DMS153 (cell line): ENCODE measurements at places on chromosomes 3 and 15.

DNA sequence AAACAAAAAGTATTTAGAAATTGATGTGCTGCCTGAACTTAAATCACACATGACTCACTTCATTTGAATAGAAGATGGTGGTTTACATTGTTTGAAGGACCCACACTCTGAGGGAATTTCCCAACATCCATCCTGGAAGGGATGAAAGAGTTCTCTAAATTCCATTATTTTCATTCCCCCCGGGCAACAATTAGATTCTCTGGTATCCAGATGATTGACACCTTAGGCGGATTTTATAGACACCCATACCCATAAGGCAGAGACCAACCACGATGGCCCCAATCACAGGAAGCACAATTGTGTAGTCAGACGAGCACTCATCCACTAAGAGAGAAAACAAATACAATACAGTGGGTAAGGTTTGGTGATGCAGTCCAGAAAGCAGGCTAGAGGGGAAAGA lies 24.6 kb upstream of the MCCC1 start:
- DNase-seq: no peak

- no peak for DNase-seq
Measured at GRCh38 chr15:82909080-82909815, 43.3 kb downstream of the HOMER2 start.

DNA sequence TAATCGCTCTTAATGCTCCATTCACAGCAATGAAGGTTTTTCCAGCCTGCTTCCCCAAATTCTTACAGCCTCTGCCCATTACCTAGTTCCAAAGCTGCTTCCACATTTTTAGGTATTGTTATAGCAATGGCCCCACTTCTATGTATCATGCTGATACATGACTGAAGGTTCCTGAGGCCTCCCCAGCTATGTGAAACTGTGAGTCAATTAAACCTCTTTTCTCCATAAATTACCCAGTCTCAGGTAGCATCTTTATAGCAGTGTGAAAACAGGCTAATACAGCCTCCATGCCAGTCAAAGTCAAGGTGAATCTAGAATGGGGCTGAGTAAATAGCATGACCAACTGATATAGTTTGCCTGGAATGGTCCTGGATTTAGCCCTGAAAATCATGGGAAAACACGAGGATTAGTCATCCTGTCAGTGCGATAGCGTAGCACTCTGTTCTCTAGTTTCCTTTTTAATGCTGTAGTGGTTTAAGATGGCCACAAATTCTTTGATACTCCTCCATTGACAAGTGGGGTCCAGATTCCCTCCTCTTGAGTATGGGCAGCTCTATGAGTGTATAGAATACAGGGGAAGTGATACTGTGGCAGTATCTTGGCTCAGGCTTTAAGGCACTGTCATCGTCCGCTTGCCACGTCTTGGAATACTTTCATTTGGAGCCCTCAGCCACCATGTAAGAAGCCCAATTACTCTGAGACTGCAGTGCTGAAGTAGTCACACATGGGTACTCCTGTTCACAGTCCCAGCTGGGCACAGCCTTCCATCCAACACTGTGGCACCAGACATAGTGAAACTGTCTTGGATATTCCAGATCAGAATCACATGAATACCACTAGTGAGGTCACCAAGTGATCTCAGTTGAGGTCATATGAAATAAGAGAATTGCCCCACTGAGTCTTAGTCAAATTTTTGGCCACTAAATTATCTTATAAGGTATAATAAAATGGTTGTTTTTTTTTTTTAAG lies 94.0 kb upstream of the PLCL2 start:
- no peak for DNase-seq

DNA sequence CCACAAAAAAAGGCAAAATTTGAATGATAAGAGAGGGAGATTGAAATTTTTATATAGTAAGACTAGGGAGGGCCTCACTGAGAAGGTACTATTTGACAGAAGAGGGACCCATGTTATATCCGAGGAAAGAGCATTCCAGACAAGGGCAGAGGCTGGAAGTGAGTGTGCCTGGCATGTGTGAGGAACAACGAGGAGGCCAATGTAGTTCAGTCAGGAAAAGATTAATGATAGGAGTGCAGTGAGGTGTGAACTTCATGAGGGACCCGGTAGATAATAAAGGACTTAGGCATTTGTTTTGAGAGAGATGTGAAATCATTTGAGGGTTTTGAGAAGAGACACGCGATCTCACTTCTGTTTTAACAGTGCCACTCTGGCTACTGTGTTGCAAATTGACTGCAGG lies 36.3 kb downstream of the ASTE1 start:
- no peak for DNase-seq

DNA sequence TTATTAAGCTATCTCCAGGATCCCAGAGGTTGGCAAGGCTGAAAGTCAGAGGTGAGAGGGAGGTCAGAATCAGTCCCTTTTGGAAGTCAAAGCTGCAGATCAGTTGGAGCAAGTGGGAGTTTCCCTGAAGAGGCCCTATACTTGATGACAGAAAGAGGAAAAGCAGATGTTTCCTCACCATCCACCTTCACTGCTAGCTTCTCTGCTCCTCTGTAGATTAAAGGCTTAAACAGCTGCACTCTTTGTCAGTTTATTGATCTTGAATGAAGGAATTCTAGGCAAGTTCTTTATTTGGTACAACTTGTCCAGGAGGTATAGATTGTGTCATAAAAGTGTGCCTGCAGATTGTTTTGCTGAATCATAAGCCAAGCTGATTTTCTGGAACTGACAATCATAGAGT lies 408.2 kb upstream of the TGFBR2 start:
- DNase-seq: no peak

- DNase-seq: no peak
Measured at GRCh38 chr3:47424434-47425382, 43.9 kb downstream of the PTPN23 start.

GRCh38 chr3:46029953-46030543 lies 2.8 kb upstream of the XCR1 start:
- DNase-seq: no peak

GRCh38 chr3:114953800-114954199 lies 193.3 kb downstream of the ZBTB20 start:
- no peak for DNase-seq

DNA sequence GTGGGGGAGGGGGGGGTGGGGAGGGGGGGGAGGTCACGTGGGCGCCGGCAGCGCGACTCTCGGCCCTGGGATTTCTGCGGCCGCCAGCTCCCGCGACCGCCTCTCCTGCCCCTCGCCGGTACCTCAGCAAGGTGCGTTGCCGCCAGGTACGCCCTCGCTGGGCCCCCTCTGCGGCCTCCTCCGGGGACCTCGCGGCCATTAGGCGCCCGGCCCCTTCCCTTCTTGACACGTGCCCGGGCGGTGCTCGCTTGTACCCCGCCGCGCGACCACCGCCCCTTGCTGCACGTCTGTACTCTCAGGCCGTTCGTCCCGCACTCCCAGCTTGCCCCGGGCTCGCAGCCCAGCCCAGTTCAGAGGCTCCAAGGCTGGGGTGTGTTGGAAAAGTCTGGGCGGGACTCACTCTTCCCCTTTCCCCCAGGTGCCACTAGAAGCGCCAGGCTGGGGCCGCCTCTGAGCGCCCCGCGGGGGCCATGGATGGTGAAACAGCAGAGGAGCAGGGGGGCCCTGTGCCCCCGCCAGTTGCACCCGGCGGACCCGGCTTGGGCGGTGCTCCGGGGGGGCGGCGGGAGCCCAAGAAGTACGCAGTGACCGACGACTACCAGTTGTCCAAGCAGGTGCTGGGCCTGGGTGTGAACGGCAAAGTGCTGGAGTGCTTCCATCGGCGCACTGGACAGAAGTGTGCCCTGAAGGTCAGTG lies at the start of gene MAPKAPK3:
MAPKAPK3 (plus strand) TSS at position 56 of the 696 bp plus-strand sequence; CDS start at position 471, 415 bp downstream.
- no peak for DNase-seq

GRCh38 chr3:183203670-183204069 lies 41.1 kb upstream of the LAMP3 start:
- no peak for DNase-seq

DNA sequence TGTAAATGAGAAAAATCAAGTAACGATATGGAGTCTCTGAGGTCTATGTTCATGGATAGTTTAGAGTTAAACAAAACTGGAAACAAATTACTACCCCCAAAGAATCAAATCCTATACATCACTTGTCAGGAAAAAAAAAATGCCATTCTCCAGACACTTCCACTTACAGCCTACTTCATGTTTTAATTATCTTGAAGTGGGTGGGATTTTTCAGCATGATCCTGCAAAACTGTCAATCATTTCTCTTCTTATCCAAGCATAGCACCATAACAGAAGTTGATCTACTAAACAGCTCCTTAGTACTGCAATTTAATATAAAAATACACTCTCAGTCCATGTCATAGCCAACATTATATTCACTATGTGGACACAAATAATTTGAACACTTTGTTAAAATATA lies 833.9 kb downstream of the TUSC7 start:
- DNase-seq: no peak

DNA sequence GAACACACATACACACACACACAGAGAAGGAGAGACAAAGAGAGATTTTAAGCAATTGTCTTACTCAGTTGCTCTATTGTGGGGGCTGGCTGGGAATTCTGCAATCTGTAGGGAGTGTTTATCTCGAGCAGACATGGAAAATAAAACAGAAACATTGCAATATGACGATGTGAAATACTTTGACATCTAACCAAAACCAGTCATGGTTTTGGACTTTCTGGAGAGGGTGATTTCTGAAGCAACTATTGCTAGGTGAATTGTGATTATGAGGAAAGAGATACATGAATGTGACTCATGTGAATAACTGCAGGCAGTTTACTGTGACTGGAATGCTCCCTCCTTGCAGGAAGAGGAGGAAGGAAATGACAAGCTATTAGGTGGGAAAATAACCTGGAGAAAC lies 12.3 kb upstream of the PHLDB2 start:
- DNase-seq: no peak

GRCh38 chr15:31843426-31844055 lies 186.8 kb upstream of the CHRNA7 start:
- no peak for DNase-seq

GRCh38 chr3:128482666-128483656 lies 10.0 kb downstream of the GATA2 start:
- DNase-seq: no peak

DNA sequence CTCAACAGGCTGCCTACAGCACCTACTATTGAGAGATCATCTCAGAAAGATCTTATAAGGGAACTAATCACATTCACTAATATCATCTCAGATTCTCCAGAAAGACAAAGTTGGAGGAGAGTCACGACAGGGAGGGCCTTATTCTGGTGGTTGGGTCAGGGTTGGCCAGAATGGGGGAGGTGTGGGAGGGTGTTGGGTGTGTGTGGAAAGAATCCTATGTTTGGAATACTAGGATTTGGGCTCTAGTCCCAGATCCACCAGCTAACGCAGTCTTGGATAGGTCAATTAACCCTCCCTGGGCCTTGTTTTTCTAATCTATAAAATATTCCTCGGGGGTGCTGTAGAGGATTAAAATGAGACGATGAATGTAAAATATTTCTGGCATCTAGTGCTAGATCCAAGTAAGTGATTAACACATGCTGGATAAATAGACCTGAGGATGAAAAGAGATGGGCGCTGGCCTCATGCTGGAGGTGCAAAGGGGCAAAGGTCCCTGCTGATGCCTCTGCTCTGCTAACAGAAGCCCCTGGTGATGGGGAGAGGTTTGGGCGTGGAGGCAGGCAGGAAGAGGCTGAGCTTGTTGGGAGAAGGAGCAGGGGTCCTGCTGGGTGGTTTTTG lies 67.6 kb upstream of the ETV5 start:
- DNase-seq: no peak

DNA sequence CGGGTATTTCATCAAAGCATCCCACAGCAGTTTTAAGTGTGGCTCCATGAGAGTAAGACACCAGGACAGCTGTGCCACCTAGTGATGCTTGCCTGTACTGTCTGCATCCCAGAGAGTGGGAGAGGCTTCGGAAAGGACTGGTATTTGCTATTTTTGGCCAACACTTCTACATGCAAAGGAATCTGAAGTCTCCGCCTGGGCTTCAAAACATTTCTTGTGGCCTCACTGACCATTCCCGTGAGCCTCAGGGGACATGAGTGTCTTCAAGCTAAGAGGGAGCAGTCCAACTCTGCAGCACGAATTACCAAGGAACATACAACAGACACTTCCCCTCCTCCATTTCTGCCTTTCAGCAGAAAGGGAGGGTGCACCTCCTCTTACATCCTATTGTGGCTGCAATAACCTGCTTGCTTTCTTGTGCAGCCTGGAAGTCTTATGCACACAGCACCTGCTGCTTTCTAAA lies 177.5 kb downstream of the RORA start:
- DNase-seq: no peak

DNA sequence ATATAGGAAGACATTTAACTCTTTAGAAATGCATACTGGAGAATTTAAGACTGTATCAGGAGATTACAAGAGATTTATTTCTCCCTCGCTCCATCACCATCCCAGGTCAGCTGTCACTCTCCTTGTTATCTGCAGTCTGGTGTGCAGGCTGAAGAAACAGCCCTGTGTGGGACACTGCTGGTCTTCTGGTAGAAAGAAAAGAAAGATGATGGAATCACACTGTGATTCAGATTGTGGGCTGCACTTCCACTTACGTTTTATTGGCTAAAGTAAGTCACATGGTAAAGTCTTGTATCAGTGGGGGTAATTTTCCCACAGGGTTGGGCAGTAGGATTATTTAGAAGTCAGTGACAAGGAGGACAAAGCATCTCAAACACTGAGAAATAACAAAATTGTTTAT lies 18.1 kb upstream of the ATP1B3 start:
- no peak for DNase-seq

GRCh38 chr3:73499787-73500186 lies 125.0 kb downstream of the PDZRN3 start:
- no peak for DNase-seq

DNA sequence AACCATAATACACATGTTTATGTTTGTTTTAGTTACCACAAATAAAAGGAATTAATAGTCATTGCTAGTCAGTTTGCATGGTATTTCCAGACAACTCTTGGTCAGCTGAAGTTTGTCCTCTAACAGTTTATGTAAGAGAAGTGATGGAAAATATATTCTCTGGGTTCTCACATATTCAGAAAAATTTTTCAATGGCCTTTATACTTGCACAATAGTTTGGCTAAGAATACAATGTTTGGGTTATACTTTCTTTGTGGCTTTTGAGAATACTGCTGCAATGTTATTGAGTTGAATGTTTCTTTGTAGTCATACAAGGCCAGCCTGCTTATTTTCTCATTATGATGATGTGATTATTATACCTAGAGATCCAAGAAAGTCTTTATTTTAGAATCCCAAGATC lies 133.9 kb downstream of the RAP2B start:
- DNase-seq: no peak

GRCh38 chr15:85760531-85761371 lies 34.0 kb downstream of the KLHL25 start:
- no peak for DNase-seq

DNA sequence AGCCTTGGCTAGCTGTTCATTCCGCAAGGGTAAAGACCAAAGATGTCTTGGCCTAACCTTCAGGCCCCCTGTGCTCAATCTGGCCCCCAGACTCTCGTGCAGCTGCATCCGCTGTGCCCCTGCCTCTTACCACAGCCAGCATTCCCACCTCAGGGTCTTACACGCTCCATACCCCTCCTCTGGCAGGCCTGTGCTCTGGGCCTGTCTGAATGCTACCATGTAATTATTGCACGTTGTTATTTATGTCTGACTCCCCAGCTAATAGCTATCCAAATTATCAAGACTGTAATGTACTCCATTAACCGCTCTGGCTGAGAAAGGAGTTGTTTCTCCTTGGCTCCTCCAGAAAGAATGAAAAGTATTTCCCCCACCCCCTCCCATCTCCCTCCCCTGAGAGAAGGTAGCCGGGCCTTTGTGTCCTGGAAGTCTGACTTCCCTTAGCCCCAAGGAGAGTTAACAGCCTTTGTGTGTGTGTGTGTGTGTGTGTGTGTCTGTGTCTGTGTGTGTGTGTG lies 54.5 kb upstream of the UBE2E1 start:
- DNase-seq: no peak

- no peak for DNase-seq
Measured at GRCh38 chr3:12473511-12473910, 10.8 kb upstream of the TSEN2 start.

- no peak for DNase-seq
Measured at GRCh38 chr15:100096700-100097099, 245.1 kb downstream of the ADAMTS17 start.
